ENCODE measurements at places on chromosomes 13 and 19.

DNA sequence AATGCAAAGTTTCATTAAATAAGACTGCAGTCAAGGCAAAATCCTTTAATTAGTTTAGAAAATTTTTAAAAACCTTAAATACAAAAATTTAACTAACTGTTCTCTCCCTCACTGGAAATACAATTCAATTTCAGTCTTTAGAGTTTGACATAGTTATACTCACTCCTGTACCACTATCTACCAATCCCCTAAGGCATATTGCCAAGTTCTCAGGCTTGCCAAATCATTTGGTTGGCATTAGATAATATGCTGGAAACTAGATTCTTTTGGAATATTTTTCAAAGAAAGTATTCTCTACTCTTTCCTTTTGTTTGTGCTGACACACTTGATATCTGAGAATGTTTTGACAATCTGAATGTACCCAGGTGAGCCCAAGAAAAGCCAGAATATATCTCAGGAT, 77.2 kb downstream of the TSC22D1 start:
- no peak for DNase-seq

DNA sequence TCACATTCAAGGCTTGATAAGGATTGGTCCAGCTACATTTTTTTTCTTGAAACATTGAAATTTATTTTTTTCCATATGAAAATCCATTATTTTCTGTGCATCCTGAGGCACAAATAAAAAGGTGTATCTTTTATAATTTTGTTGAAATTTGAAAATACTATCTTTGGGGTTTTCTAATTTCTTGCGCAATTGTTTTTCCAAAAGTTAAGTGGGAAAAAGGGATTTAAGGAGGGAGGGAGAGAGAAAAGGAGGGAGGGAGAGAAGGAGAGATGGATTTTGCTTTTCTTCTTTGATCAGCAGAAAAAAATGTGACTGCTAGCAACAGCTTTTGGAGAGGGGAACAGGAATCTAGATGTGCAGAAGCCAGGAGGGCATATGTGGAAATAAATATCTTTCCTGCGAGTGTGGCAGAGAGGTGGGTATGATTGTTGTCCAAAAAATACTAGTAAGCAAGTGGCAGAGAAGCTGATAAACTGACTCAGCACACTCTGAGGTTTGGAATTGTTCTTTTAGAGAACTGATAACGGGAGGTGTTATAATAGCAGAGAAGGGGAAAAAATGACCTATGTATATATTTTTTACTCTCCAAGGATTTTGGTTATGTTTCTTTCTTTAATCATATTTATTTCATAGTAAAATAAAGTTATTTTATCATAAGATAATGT, 61.2 kb upstream of the EDNRB start:
- DNase-seq = no peak

DNA sequence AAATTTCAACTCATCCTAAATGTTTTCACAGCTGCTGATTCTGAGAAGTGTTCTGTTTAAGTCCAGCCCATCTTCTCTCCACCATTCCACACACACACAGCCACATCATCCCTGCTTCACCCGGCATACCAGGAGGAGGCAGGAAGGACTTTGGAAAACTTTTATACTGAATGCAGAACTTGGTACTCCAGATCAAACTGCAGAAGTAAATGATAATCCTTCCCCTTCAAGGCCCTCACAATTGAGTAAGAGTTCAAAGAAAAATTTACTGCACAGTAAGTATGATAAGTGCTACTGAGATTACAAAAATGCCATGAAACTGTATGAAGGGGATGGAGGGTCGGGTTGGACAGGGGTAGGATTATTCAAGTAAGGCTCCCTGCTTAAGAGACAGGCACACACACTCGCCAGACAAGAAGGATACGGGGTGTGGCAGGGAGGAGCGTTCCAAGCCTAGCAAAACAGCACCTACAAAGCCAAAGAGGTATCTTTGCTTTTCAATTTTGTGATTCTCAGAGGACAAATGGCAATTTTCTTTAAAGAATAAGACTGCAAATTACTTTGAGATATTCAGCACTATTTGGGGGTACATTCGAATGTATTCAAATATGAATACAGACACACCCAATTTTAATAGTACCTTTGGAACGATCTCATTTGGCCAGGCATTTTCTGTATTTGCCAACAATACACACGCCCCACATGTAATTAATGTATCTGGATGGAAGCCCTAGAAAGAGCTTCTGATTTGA, 2.5 kb downstream of the USP12 start:
- DNase-seq = no peak

GRCh38 chr19:3655402-3656072, 28.9 kb upstream of the CACTIN start:
- DNase-seq = no peak

- no peak for DNase-seq
These were observed 39.9 kb downstream of the FBN3 start for GRCh38 chr19:8109455-8109854.

DNA sequence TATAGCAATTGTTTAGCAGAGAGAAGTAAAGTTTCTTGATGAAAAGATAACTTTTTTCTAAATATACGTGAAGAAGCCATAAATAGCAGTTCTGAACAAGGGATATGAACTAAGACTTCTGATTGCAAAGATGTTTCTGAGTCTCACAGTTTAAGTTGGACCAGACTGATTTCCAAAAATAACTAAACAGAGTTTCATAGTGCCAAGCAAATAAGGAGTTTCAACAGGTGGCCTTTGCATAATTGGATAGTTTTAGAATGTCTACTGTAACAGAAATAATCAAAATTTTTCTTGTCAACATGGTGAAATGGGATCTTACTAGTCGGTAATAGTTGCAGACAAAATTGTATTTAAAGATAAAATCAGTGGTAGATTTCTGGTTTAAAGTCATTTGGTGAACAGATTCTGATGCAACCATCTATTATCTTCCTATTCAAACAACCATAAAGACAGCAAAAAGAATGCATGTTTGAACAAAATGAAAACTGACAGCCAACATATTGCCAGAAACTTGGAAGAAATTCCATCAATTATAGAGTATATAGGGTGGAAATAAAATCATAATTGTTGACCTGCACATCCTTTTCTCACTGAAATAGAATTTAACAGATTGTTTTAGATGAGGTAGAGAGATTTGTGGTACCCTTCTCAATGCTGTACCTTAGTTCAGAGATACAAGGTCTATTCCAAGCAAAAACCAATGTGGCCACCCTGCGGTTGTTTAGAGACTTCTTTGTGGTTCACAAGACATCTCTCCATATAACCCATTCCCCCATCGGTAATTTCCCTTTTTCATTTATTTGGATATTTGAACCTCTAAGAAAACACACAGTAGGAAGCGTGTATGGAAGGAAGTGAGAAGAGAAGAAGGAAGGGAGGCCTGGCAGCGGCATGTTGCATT, 275.3 kb downstream of the COG6 start:
- no peak for DNase-seq

All from NCI-H526 treated with DMSO at 0.1 percent for 48 hours (cell line).